MCF 10A (cell line): ENCODE measurements at places on chromosomes 16 and 17.

DNA sequence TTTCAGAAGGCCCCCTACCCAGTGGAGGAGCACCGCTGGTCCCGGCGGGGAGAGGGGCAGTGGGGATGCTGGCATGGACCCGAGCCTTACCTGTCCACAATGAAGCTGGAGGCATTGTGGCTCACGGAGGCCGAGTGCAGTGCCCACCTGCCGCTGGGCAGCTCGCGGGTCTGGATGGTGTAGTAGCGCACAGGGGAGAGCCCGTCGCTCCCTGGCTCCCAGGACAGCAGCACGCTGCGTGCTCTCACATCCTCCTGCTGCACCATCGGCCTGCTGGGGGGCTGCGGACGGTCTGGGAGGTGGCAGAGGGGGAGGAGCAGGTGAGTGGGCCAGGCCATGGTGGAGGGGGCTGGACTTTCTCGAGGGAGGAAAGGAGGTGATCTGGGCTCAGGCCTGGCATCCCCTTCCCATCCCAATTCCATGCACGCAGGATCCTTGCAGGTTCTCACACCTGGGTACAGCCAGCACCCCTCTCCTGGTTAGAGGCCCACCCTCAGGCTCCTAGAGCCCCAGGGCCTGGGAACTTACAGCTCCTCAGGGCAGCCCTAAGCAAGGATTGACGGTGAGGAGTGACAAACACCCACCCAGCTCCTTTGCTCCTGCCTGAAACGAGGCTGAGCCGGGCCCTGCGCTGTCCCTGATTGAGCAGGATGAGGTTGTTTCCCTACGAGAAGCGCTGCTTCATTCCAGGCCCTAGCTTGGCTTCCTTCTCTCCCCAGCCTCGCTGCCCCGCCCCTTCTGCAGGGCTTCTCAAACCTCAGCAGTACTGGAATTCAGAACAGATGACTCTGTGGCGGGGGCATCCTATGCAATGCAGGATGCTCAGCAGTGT lies 76.2 kb upstream of the CDC42EP4 start:
- no peak overlapping the region for H3K27ac ChIP-seq
- H3K36me3 ChIP-seq, result no peaks in the 10 kb centered on the region
- H3K4me1 ChIP-seq, result no peaks in the 10 kb centered on the region

- H3K27me3 ChIP-seq, result no peaks in the 10 kb centered on the region
- H3K4me1 ChIP-seq, result no peaks in the 10 kb centered on the region
- H3K36me3 ChIP-seq, result peaks cover 30% of the 10 kb centered on the region
- H3K4me3 ChIP-seq, result no peak overlapping the region
- H3K27ac ChIP-seq, result no peak overlapping the region
These were observed 25.3 kb downstream of the CDIP1 start for GRCh38 chr16:4513086-4513860.

GRCh38 chr17:76276069-76276431 lies 10.9 kb downstream of the UBALD2 start:
- no peaks in the 10 kb centered on the region for H3K27me3 ChIP-seq
- peaks cover 14% of the 10 kb centered on the region for H3K36me3 ChIP-seq
- peaks cover 6% of the 10 kb centered on the region for H3K4me1 ChIP-seq
- DNase-seq, result no peak
- no peak overlapping the region for H3K4me3 ChIP-seq

GRCh38 chr17:17698869-17699351 lies 17.7 kb downstream of the RAI1 start:
- peaks cover 16% of the 10 kb centered on the region for H3K36me3 ChIP-seq
- peak overlapping the region; percentile 78 for H3K27ac ChIP-seq
- H3K4me3 ChIP-seq, result no peak overlapping the region
- H3K4me1 ChIP-seq, result peaks cover 35% of the 10 kb centered on the region

GRCh38 chr17:59423137-59423724 lies 91.8 kb downstream of the YPEL2 start:
- peaks cover 8% of the 10 kb centered on the region for H3K4me1 ChIP-seq
- no peak overlapping the region for H3K4me3 ChIP-seq
- no peak overlapping the region for H3K27ac ChIP-seq
- peak; percentile 75 for DNase-seq
- H3K27me3 ChIP-seq, result no peaks in the 10 kb centered on the region

DNA sequence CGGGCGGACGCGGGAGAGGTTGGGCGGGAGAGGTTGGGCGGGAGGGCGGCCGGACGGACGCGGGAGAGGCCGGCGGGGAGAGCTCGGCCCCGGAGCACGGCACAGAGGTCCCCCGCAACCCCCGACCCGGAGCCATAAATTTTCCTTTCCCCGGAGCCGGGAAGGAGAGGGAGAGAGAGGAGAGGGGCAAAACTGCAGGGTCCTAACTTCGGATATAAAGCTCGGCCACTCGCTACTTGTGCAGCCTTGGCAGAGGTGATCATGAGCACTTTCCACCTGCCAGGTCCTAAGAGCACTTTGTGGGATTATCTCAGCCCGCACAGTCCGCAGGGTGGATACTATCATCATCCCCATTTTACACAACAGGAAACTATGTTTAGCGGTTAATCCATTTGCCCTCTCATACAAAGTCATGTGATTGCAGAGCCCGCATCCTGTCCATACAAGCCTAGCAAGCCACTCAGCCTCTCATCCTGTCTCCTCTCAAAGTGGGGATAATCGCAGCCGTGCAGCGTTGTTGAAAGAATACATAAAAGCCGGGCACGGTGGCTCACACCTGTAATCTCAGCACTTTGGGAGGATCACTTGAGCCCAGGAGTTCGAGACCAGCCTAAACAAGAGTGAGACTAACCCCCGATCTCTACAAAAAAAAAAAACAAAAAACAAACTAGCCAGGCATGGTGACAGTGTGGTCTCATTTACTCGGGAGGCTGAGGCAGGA lies 780 bp upstream of the DCAKD start:
- H3K4me1 ChIP-seq, result peaks cover 10% of the 10 kb centered on the region
- H3K27me3 ChIP-seq, result no peaks in the 10 kb centered on the region
- peak overlapping the region; percentile 23 for H3K27ac ChIP-seq
- peak overlapping the region; percentile 50 for H3K4me3 ChIP-seq
- peaks cover 19% of the 10 kb centered on the region for H3K36me3 ChIP-seq
- peak; percentile 23 for DNase-seq

- H3K27me3 ChIP-seq, result no peaks in the 10 kb centered on the region
- peaks cover 18% of the 10 kb centered on the region for H3K36me3 ChIP-seq
- no peak overlapping the region for H3K4me3 ChIP-seq
These were observed 21.4 kb downstream of the MPRIP start for GRCh38 chr17:17063546-17064122.

DNA sequence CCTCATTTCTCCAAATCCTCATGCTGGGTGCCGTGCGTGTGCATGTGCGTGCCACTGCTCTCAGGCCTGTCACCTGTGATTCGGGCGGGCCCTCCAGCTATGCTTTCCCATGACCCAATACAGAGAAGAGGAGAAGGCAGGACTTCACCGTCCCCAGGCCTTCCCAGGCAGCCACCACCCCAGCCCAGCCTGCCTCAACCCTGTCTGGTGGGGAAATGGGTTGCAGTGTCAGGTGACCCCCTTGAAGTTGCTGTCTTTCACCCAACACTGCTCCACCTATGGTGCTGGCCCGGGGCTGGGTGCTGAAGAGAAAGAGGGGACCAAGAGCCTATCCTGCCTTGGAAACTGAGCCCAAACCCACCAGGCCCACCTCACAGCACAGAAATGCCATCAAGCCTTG lies 94.7 kb downstream of the GOSR1 start:
- peaks cover 25% of the 10 kb centered on the region for H3K27me3 ChIP-seq
- no peak overlapping the region for H3K27ac ChIP-seq
- H3K4me1 ChIP-seq, result no peaks in the 10 kb centered on the region
- no peak for DNase-seq
- no peak overlapping the region for H3K4me3 ChIP-seq

DNA sequence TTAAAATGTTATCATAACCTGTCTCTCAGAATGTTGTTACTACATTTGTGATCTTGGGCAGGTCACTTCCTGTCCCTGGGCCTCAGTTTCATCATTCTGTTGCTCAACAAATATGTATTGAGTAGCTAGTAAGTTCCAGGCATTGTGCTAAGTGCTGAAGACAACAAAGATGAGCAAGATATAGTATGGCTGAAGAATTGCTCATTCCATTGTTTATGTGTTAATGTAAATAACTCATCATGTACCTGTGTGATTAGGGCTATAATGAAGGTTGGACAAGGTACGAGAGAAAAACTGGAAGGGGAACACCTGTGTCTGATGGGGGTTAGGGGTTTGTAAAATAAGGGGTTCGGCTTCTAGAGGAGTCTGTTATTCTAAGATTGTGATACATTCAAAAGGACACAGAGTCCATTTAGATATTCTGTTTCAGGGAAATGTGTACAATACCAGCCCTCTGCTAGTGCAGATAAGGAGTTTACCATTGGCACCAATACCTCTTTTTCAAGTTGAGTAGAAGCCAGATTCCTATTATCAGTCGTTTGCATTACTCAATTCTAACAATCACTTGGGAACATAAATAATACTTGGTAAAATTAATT lies 20.0 kb downstream of the TUBG1 start:
- no peak overlapping the region for H3K4me3 ChIP-seq
- peak; percentile 87 for DNase-seq
- H3K27ac ChIP-seq, result peak overlapping the region; percentile 74

DNA sequence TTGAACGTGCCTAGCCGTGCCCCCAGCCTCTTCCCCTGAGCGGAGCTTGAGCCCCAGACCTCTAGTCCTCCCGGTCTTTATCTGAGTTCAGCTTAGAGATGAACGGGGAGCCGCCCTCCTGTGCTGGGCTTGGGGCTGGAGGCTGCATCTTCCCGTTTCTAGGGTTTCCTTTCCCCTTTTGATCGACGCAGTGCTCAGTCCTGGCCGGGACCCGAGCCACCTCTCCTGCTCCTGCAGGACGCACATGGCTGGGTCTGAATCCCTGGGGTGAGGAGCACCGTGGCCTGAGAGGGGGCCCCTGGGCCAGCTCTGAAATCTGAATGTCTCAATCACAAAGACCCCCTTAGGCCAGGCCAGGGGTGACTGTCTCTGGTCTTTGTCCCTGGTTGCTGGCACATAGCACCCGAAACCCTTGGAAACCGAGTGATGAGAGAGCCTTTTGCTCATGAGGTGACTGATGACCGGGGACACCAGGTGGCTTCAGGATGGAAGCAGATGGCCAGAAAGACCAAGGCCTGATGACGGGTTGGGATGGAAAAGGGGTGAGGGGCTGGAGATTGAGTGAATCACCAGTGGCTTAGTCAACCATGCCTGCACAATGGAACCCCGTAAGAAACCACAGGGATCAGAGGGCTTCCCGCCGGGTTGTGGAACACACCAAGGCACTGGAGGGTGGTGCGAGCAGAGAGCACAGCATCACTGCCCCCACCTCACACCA lies 724 bp downstream of the GAA start:
- peak overlapping the region; percentile 79 for H3K4me3 ChIP-seq
- no peaks in the 10 kb centered on the region for H3K36me3 ChIP-seq
- H3K4me1 ChIP-seq, result peaks cover 18% of the 10 kb centered on the region
- H3K27ac ChIP-seq, result peak overlapping the region; percentile 49
- H3K27me3 ChIP-seq, result no peaks in the 10 kb centered on the region
- peak; percentile 8 for DNase-seq

DNA sequence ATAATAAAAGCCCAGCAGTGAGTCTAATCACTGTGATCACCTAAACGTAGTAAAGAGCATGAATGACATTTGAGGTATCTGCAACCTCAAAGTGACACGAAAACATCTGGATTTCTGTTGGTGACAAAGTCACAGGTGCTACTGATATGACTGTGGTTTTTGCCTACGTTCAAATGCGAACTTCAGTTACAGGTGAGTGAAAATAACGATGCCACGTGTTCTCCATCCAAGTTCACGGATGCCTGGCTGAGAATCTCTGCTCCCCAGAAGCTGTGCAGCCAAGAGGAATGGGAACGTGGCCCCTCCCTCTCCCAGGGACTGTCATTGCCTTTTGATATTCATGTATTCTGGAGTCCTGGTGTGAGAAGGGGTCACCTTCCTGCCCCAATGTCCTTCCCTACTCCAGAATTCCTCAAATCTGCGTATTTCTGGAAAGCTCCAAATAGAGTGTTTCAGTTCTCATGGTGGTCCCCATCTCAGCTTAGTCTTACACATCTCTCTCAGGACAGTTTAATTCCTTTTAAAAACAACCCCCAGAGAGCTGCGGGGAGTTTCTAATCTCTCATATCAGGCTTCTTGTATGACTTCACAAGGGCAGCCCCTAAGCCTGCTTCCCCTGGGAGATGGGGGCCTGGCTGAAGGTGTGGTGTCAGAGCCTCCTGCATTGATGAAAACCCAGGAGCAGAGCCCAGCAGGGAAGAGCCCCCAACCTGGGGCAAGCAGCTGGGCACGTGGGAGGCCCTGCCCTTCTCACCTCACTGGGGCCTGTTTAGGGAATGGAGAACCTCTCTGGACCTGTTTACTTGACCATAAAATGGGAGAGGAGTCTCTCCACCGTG lies 25.8 kb downstream of the PIK3R5 start:
- no peaks in the 10 kb centered on the region for H3K27me3 ChIP-seq
- H3K36me3 ChIP-seq, result no peaks in the 10 kb centered on the region
- no peak for DNase-seq
- H3K4me3 ChIP-seq, result no peak overlapping the region
- H3K27ac ChIP-seq, result no peak overlapping the region
